ENCODE measurements at places on chromosomes 4 and X.

- DNase-seq = no peak
Measured at GRCh38 chr4:70577220-70577927, 14.7 kb upstream of the AMBN start.

GRCh38 chr4:141388481-141388880 lies 167.8 kb downstream of the ZNF330 start:
- no peak for DNase-seq

DNA sequence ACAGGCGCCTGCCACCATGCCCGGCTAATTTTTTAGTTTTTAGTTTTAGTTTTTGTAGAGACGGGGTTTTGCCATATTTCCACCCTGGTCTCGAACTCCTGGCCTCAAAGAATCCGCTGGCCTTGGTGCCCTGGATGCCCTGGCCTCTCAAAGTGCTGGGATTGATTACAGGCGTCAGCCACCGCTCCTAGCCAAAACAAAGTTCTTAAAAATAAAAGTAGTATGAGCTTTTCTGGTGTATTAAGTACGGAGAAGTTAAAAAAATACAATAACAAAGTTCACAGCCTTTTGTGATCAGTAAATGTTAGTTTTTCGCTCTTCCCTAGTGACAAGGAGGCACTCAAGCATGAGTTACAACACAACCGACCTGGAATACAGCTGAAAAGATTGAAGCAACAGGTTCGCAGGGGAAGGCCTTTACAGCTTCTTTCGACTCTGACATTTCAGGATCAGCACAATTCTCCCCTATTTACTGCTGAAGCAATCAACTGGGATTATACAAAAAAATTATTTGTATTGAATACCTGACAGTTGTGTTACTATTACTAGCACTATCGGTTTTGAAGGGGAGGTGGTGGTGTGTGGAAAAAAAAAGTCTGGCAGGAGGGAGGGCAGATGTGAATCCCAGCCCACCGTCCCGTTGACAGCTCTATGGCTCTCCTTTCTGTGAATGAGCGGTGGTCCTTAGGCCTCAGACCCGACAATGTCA lies 893 bp upstream of the METAP1 start:
- DNase-seq = no peak

- DNase-seq = no peak
Measured at GRCh38 chrX:48154796-48155195, 24.4 kb downstream of the SPACA5B start.

GRCh38 chr4:3107271-3107670 lies 32.8 kb downstream of the HTT start:
- DNase-seq = no peak

- DNase-seq = no peak
Measured at GRCh38 chr4:40486534-40486933, 143.1 kb downstream of the RBM47 start.

GRCh38 chrX:28120072-28120471 lies 138.8 kb upstream of the DCAF8L1 start:
- no peak for DNase-seq

DNA sequence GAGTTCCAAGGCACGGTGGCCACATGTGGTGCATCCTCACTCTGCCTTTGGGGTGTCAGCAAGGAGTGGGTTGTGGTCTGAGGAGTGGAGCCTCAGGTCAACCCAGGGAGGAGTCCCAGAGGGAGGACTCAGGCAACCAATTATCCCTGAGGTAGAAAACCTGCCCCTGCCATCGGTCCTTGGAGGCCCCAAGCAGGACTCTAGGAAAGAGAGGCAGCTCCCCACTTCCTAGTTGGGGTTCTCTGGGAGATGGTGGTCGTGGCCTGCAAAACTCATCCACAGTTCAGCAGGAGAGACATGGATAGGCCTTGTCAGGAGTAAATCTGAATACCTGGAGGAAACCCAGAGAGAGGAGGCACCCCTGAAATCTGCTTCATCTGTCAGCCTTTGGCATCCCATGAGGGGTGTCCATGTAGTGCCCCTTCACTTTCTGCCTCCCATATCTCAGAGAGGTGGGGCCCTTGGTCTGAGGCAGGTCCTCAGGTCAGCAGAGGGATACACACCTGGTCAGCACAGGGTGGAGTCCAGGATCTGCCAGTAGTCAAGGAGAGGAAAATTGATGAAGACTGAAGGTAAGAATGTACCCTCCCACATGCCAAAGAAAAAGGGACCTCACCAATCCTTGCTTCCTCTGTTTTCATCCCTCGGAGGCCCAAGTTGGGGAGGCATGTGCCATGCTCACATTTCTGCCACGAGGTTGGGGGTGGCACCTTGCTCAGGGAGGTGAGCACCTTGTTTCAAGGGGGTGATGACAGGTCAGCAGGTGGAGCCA lies 1.6 kb downstream of the MAGEA11 start:
- no peak for DNase-seq

DNA sequence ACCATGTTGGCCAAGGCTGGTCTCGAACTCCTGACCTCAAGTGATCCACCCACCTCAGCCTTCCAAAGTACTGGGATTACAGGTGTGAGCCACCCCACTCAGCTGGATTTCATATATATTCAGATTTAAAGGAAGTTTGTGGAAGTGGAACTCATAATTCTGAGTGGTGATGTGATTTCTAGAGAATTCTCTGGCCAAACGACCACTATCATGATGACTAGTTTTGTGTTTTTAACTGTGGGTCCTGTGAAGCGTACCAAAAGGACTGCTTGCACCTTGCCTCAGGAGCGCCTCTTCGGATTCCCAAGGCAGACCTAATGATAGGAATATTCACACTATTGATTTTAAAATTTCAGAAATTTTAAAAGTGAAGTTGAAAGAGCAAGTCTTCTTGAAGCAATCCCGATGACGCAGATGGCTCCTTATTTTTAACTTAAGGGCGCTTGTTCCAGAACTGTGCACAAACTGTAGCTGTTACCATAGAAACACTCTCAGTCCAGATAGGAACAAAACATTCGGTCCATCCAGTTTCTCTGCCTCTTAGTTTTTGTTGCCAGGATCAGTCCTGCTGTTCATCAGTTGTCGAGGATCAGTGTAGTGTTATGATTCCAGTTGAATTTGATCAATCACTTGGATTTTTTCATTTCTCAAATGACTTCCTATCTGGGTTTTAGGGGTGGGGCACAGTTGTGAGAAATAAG lies 51.7 kb upstream of the CLCN4 start:
- DNase-seq = no peak

DNA sequence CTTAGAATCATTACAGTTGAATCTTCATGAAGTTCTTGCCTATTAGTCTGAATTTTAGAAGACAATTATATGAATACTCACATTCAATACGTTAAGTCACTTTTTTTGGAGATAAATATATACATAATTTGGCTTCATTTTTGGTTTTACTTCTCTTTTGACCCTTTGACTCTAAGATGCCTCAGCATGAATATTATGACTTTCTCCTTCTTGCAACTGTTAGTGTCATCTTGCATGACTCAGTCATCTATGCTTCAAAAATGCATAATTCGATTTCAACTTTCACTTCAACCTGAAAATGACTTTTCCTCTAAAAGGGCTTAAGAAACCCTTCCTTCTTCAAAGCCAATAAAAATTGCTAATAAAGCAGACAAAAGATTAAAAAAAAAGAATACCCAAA lies 1427.5 kb downstream of the ADGRL3 start:
- DNase-seq = no peak

DNA sequence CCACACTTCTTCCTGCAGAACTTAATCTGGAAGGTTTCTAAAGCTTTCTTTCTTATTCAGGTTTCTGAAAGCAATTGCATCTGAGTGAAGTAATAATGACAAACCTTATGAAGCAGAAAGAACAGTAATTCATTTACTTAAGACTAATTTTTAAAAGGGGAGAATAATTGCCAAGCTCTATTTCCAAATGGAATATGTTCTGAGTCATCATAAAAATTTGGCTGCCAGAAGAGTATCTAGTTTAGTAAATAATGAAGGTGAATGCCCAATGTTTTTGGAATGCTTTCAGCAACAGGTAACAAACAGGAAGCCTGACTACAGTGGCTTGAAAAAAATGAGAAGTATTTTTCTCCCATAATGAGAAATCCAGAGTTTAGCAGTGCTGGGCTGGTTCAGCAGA lies 227.3 kb upstream of the TET2 start:
- no peak for DNase-seq

DNA sequence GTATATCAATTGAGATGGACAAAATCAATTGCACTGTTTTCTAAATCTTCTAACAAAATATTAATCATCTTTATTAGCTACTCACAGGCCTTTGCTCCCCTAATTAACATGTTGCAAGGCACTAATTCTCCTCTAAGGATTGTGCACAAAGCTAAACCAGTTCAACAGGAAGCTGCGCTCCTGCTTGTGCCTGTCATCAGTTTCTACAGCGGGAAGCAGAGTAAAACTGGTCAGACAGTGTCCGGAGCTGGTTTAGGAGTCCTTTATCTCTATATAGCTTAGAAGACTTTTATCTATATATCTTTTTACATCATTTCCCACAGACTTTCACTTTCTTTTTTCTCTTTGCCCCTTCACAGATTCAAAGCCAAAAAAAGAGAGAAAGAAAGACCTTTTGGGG lies 79.1 kb downstream of the ELOVL6 start:
- DNase-seq = peak; percentile 52

GRCh38 chr4:83819582-83819981 lies 283.7 kb downstream of the GPAT3 start:
- no peak for DNase-seq

DNA sequence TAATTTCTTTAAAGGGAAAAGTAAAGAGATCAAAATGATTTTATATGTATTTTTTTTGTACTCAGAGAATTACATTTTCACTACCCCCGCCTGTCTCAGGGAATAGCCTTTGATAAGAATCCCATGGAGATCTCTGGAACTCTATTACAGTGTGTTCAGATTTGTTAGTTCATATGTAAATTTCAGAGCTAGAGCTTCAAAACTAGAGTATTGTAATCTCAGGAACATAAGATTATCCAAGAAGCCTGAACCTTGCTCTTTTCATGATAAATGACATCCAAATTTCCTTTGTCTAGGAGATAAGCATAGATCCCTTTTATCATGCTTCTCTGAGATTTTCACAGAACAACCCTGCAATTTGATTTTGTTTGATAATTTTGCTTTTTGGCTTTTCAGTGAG lies 82.9 kb downstream of the PDK3 start:
- DNase-seq = no peak

DNA sequence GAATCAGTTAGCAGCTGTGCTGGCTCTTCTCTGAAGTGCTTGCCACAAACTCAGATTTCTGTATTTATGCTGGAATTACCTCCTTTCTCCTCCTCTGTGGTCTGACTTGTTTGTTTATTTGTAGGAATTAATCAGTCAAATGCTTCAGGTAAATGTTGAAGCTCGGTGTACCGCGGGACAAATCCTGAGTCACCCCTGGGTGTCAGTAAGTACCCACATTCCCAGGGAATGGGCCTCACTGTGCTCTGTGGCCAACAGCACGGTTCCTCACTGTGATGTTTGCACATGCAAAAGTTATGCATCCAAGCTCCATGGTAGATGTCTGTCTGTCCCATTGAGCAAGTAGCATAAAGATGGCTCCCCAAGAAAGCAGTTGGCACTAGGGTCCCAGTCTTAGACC lies 169.9 kb downstream of the DCLK2 start:
- DNase-seq = no peak

DNA sequence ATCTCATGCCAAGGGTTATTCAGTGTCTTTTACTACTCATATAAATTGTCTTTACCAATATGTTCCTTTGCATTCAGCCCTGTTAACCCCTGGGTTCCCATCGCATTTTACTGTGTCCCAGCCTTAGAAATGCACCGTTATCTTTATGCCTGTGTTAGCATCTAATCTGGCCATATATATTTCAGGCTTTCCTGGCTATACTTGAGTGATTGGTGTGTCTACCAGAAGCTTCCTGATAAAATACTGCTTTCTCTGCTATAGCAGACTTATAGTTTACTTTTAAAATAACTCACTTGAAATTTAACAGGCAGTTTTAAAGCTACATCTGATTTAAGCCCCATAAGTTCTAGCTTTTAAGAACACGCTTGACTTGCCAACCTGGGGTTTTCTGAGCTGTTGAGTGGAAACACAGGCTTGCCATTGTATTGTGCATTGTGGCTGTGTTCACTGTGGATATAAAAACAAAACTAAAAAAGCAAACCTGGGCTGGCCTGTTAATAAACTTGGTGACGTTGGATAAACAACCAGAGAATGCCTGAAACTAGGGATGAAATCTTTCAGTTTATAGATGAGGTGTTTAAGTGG lies 185.3 kb upstream of the TAPT1 start:
- DNase-seq = no peak

DNA sequence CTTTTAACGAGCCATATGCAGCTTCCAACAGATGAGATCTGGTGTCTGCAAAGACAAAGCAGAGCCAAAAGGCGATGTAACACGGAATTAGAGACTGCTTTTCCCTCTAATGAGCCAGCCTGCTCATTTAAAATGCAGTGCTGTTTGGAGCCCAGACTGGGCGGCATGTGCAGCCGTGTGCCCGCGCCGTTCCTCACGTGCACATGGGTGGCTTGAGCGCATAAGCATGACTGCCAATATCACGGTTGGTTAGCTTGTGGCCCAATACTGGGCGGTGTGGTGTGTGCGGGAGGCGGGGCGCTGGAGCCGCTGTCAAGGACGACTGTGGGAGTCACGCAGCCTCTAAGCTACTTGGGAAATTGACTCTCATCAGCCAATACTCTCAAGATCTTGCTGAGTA lies 87.0 kb upstream of the SCOC start:
- no peak for DNase-seq

- no peak for DNase-seq
Measured at GRCh38 chr4:173171987-173172386, 3.4 kb downstream of the GALNT7 start.

GRCh38 chr4:78477276-78477675 lies 74.3 kb upstream of the ANXA3 start:
- no peak for DNase-seq

DNA sequence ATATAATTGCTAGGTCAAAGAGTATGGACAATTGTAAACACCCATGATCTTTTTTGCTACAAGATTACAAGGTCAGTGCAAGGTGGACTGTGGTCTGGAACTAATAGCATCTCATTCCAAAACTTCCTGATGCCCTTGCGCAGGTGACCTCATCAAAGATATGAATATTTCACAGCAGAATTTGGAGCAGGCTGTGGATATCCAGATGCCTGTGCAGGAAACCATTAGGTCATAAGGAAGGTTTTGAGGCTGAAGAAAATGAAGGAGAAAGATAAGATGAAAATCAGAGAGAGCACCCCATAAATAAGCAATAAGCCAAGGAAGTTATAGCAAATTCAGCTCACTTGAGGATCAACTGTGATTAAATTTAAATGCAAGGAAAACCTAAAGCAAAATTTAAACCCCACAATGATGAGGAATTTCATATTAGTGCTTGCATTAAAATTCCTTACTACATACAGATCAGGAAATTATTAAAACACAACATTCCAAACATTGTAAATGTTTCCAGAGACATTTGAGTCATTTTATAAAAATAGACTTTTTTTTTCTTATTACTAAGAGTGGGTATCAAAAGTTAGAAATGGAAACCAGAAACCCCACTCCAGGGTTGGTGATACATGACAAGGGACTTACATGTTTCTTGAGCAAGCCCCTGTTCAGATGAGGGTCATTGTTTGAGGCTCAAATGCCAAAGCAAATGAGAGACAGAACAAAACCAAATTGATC lies 100.7 kb upstream of the FAM9C start:
- no peak for DNase-seq

DNA sequence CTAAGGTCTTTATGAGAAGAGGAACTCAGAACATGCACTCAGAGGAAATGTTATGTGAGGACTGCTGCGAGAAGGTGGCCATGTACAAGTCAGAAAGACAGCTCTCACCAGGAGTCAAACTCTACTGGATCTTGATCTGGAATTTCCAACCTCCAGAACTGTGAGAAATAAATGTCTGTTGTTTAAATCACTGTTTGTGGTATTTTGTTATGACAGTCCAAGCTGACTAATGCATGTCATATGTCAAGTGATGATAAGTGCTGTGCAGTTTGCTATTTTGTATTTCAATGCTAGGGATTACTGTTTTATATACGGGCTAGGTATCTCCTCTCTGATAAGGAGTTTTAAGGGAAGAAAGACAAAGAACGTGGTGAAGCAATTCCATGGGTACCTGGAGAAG lies 162.3 kb downstream of the CPEB2 start:
- no peak for DNase-seq
